ENCODE measurements at places on chromosomes 6 and 20. TPM values are rescaled to one million over a fixed set of nuclear protein-coding genes. Genes with fewer than 3 reads are reported as not detected.

The TSPO2 gene
- total RNA-seq, result not detected

- no peaks in the 10 kb centered on the region for H3K27me3 ChIP-seq
- DNase-seq, result no peak
- no peak overlapping the region for H3K4me3 ChIP-seq
- peaks cover 54% of the 10 kb centered on the region for H3K36me3 ChIP-seq
Measured at GRCh38 chr6:87540539-87540938, 49.2 kb downstream of the RARS2 start.

DNA sequence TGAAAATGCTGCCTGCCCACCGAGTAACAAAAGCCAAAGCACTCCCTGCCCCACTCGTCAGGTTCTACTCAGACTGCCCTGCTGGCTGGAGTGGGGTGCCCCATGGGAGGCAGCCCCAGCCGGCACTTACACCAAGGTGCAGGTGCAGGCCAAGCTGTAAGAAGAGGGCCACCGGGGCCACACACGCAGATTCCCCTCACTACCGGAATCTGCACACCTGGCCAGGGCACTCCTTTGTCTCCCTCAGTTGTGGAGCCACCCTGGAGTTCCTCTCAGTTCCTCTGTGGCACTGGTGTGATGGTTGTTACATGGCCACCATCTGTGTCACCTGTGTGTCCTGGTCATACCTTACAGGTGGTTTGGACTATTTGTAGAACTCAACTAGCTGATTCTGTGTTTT, 112.4 kb downstream of the FOXO3 start:
- H3K27ac ChIP-seq, result no peak overlapping the region
- no peaks in the 10 kb centered on the region for H3K36me3 ChIP-seq
- H3K27me3 ChIP-seq, result no peaks in the 10 kb centered on the region
- no peak overlapping the region for H3K4me3 ChIP-seq
- H3K4me1 ChIP-seq, result no peaks in the 10 kb centered on the region
- no peak for DNase-seq

The BPIFA1 gene
- total RNA-seq, result not detected

The BTBD3 gene
- total RNA-seq, result not detected

- H3K4me3 ChIP-seq, result no peak overlapping the region
- H3K4me1 ChIP-seq, result peaks cover 27% of the 10 kb centered on the region
- H3K27ac ChIP-seq, result no peak overlapping the region
- peak; percentile 89 for DNase-seq
- H3K27me3 ChIP-seq, result no peaks in the 10 kb centered on the region
Measured at GRCh38 chr6:13336553-13336952, 8.2 kb upstream of the TBC1D7 start.

Data from Karpas-422 (cell line).